ENCODE measurements at places on chromosomes 6 and 20.

- no peak for DNase-seq
These were observed 34.2 kb upstream of the KCNK5 start for GRCh38 chr6:39263303-39264037.

GRCh38 chr20:25031241-25031640 lies 26.7 kb downstream of the ACSS1 start:
- no peak for DNase-seq

GRCh38 chr20:57618091-57618763 lies 2.0 kb downstream of the ZBP1 start:
- DNase-seq: no peak

DNA sequence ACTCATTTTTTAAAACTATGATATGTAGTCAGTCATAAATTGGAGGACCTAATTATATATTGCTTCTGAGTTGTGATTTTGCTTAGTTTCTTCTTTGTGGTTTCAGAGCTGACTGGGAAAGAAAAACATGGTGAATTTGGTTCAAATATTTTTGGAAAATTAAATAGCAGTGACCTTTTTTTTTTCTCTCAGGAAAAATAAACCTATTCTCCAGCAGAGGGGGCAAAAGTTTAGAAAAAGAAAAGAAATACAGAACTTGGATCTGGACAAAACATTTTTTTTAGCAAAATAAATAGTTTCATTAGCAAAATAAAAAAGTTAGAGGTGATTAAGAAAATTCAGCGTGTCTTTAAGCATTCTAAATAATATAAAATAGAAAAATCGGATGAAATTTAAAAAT lies 10.2 kb downstream of the COL10A1 start:
- DNase-seq: peak; percentile 32

DNA sequence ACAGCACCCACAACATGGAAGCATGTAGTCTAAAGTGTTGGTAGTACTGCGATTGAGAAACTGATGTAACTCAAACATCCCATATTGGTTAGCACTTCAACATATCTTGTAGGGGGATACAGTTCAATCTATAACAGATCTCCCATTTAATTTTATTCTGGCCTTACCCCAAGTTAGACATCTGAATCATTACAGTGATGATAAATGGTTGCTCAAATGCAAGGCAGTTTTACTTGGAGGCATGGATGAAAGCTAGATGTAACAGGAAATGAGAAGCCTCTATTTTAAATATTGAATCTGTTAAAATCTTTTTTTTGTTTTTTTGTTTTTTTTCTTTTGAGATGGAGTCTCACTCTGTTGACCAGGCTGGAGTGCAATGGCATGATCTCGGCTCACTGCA lies 44.2 kb upstream of the FAM50B start:
- no peak for DNase-seq
